Kidney glomerular epithelial cell (primary cell): ENCODE measurements at places on chromosomes 12 and 14.

DNA sequence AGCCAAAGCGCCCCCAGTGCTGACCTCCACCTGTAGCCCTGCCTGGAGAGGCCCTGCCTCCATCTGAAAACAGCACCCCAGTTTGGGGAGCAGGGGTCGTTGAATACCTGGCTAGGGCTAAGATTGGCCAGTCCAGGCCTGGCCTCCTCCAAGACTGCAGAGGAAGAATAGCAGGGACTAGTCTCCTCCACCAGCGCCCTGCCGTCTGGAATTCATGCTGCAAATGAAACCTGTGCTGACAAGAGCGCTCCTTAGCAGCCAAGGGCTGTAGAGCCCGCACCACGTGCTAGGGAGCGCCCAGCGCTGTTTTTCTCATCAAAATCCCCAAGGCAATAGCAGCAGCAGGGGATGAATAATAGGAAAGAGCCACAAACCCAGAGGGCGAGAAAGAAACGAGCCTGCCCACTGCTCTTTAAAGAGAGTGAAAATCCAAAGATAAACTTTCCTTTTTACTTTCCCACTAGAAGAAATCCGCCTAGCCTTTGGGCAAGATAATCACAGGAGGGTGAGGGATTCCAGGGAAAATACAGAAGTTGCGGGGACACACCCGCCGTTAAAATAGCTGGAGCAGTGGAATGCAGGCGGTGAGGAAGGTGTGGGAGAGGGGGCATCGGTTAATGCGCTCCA is 3.3 kb downstream of the COL2A1 start:
- peak; percentile 13 for DNase-seq

GRCh38 chr12:14605401-14605989 is 37.8 kb upstream of the PLBD1 start:
- no peak for DNase-seq

DNA sequence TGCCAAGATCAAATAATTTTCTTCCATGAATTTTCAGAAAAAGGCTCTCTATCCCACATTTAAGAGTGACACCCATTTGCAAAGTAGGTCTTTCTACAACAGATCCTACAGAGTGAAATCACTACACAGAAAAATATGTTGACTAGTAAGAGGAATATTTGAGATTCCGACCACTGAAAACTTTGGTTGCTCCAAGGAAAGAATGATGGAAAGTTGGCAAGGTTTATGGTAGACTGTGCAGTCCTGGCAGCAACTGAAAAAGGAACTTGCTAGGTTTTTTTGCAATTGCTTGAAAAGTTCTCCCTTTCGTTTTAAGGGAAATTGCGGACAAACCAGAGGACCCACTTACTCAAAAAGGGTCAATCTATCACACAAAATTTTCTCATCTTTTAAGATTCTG is 83.1 kb upstream of the TSPAN8 start:
- no peak for DNase-seq

- DNase-seq = no peak
Observed at GRCh38 chr14:23164949-23165348, 18.5 kb downstream of the SLC7A8 start.

- no peak for DNase-seq
Observed at GRCh38 chr12:59834659-59835474, 239.0 kb downstream of the SLC16A7 start.

- DNase-seq = no peak
Observed at GRCh38 chr12:54385251-54385914, 850 bp upstream of the ZNF385A start.

- DNase-seq = no peak
Observed at GRCh38 chr12:108228746-108229145, 99.7 kb downstream of the WSCD2 start.

DNA sequence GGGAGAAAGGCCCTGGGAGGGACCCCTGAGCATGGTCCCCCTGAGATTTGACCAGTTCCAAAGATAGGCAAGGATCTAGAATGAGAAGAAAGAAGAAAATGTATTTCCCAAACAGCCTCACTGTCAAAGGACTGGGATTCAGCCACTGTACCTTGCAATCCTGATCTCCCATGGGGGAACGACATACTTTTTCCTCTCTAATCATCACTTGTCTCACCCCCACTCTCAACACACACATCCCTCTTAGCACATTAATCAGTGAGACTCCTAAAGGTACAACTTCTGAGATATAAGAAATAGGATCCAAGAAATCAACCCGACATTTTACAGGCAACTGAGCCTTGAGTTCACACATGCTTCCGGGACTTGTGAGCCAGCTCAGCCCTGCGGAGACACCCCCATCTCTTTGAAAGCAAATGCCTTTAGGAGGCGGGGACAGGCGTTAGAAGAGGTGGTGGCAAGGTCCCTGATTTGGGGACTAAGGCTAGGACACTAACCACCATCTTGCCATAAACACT is 1.4 kb downstream of the MAP3K9 start:
- no peak for DNase-seq

DNA sequence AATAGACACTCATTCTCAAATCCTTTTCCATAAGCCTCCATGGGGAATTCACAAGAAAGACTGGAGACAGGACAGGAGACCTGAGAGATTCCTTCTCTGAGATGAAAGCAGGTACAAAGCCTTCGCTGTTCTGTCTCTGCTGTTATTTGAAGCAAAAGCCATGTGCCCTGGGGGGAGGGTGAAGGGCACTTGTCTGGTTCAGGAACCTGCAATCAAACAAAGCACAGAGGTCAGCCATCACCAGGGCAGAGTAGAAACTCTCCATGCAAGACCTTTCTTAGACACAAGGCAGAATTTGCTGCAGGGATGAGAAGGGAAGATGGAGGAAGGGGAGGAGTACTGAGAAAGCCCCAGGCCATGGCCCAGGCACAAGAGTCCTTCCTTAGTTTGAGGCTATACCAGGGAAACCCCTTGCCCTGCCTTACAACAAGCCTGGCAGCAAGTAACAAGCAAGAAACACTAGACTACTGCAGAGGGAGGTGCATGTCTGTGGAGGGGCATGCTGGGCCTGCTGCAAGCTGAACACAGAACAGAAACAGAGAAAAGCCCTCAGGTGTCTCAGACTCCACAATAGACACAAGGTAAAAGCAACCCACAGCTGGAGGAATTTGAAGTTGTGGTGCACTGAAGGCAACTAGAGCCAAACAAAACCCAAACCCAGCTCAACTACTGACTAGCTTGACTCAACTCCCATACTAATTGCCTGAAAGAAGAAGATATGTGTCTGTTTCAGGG is 7.8 kb upstream of the ART4 start:
- no peak for DNase-seq

DNA sequence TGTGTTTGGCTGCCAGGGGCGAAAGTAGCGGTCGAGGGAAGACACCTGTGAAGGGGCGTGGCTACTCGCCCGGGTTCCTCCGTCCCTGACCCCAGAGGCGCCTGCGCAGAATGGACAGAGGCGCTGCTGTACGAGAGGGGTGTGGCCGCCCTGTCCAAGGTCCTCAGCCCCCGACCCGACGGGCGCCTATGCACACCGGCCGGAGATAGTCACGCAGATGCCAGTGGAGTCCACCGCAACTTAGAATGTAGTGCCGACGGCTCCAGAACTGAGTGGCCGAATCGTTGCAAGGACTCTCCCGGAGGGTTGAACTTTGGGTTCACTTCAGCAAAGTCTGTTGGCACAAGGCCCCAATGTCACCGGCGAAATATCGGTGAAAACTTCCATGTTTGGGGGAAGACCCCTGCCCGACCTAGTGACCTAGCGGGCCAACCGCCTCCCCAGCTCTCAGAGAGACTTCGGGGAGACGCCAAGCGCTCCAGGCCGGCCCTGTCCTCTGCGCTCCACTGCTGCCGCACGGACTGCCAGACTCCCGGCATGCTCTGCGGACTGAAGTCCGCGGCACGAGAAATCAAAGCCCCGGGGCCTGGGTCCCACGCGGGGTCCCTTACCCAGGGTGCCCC is 541 bp upstream of the RNU6-7 start:
- peak; percentile 70 for DNase-seq
